ENCODE measurements at places on chromosomes 16 and 17. TPM values are rescaled to one million over a fixed set of nuclear protein-coding genes. Genes with fewer than 3 reads are reported as not detected.

DNA sequence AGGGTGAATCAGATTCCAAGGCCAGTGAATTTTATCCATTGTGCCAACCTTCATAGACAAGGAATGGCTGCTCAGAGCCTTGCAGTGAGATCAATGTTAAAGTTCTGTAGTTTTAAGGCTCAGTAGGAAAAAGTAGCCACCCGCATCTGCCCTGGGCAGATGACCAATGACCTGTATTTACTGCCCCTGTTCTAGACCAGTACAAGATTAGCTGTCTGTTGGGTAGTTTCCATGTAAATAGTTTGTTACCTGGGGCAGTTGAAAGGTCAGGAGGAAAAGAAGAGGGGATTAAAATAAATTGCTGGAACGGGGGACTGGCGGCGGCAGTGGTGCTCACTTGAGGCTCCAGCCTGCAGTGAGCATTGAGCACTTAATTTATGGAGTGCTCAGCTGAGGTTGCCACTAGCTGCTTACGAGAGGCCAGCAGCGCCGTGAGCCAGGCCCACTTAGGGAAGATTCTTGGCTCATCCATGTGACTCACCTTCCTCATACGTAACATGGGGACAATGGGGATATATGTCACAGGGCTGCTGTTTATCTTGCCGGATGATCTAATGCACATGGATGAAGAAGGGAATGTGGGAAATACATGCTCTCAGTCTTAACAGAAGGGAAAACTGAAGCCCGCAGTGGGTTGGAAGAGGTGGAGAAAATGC, 10.7 kb upstream of the NOS2 start:
- no peaks in the 10 kb centered on the region for H3K36me3 ChIP-seq
- H3K27ac ChIP-seq: no peak overlapping the region
- no peaks in the 10 kb centered on the region for H3K27me3 ChIP-seq
- H3K4me3 ChIP-seq: no peak overlapping the region
- peaks cover 2% of the 10 kb centered on the region for H3K4me1 ChIP-seq

The EFNB3 gene
- total RNA-seq: 2.7 TPM

The OR1A1 gene
- not detected for total RNA-seq

DNA sequence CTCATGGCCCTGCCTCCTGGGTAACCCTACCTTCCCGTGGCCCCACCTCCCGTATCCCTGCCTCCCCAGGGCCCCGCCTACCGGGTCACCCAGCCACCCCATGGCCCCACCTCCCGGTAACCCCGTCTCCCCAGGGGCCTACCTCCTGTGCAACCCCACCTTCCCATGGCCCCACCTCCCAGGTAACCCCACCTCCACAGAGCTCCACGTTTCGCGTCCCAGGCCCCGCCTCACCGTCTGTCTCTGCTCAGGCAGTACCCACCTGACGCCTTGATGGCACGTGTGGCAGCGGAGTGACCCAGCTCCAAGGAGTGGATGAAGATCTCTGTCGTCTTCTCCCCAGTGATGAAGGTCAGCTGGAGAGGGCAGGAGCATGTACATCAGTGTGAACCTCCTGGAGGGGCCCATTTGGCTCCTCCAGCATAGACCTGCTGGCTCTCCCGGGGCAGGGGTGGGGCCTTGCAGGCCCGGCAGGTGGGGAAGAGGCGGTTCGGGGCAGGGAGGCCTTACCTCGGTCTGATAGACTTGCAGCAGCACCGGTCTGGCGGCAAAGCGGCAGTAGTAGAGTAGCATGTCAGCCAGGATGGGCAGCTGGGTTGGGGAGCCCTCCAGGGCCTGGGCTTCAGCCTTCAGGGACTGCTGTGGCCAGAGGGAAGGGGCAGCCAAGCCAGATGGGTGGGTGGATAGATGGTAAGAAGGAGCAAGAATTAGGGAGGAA, 18.7 kb upstream of the PIK3R6 start:
- H3K4me1 ChIP-seq: no peaks in the 10 kb centered on the region
- H3K27ac ChIP-seq: no peak overlapping the region
- no peaks in the 10 kb centered on the region for H3K36me3 ChIP-seq
- no peaks in the 10 kb centered on the region for H3K27me3 ChIP-seq
- no peak for DNase-seq

DNA sequence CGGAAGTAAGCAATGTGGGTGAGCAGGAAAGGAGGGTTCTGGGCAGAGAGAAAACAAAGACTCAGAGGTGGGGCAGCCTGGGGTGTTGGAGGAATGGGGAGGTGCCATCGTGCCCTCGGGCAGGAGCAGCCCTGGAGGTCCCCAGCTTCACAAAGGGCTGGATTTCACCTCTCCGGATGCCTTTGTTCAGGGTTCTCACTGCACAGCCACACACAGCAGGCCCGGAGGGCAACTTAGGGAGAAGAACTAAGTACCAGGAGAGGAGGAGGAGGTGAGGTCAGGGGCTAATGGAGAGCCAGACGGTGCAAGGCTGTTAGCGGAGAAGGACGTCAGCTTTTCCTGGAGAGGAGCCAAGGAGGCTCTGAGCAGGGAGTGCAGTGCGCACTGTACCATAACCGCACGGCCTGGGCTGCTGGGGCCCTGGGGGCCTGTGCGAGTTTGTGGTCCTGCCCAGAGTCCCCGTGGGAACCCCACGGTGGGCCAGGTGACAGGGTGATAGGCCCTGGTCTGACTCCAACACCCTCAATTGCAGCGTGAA, 9.3 kb downstream of the ARRB2 start:
- H3K27me3 ChIP-seq: no peaks in the 10 kb centered on the region
- no peaks in the 10 kb centered on the region for H3K4me1 ChIP-seq
- no peak overlapping the region for H3K4me3 ChIP-seq
- DNase-seq: no peak
- no peak overlapping the region for H3K27ac ChIP-seq

DNA sequence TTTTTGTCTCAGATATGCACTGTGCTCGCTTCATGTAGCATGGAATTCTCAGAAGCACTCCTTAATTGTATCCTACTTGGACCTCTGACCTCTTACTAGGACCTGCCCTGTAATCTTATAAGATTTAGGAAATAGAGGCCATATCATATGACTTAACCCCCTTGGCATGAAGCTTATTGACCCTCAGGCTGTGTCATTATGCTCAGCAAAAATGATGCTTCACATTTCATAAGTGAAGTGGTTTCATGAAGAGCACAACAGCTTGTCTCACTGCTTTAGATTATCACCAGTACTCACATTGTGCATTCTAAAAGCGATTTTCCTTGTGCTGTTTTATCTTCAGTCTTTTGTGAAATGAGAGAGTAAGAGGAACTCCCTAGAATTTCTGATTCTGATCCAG, 6.4 kb downstream of the PHKB start:
- H3K36me3 ChIP-seq: peaks cover 4% of the 10 kb centered on the region
- no peaks in the 10 kb centered on the region for H3K27me3 ChIP-seq
- no peak overlapping the region for H3K27ac ChIP-seq
- no peak overlapping the region for H3K4me3 ChIP-seq
- peaks cover 33% of the 10 kb centered on the region for H3K4me1 ChIP-seq

DNA sequence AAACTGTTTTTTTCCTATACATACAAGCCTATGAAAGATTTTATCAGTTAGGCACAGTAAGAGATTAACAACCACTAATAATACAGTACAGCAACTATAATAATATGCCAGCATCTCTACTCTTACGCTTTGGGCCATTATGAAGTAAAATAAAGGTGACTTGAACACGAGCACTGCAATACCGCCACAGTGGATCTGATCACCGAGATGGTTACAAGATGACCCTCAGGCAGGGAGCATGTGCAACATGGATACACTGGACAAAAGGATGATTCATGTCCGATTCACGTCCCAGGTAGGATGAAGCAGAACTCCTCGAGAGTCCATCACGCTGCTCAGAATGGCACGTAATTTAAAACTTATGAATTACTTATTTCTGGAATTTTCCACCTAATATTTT, 10.5 kb downstream of the PELP1 start:
- H3K4me3 ChIP-seq: no peak overlapping the region
- no peaks in the 10 kb centered on the region for H3K4me1 ChIP-seq
- no peak for DNase-seq

- H3K36me3 ChIP-seq: no peaks in the 10 kb centered on the region
- no peaks in the 10 kb centered on the region for H3K27me3 ChIP-seq
- H3K4me3 ChIP-seq: no peak overlapping the region
- no peak for DNase-seq
- H3K4me1 ChIP-seq: no peaks in the 10 kb centered on the region
Measured at GRCh38 chr17:15973834-15974233, 25.7 kb downstream of the ZSWIM7 start.

DNA sequence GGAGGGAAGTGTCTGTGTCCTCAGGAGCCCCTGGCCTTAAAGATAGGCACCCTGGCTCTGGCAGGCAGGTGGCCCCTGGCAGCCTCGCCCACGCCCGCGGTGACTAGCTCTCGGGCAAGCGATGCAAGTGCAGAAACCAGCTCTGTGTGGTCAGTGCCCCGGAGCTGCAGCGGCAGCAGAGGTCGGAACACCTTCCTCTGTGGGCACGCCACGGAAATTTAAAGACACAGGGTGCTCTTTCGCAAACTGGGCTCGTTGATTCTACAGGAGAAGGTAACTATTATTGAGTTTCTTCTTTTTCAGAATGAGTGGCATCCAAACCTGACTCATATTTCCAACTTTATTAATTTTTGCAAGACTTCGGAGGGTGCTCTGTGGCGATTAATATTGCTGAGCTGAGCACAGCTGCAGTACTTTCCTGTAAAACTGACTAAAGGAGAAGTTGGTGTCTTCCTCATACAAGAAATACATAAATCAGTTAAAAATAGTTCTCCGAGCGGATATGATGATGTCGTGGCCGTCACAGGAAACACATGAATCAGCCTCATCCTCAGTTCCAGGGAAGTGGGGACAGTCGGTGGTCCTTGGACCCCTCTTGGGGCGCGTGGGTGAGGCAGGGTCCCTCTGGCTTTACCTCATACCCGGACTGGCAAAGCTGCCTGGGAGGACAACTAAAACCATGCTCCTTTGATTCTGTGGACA, 120.2 kb downstream of the METRNL start:
- H3K4me3 ChIP-seq: no peak overlapping the region
- H3K36me3 ChIP-seq: no peaks in the 10 kb centered on the region
- no peaks in the 10 kb centered on the region for H3K27me3 ChIP-seq
- no peak for DNase-seq
- H3K4me1 ChIP-seq: peaks cover 88% of the 10 kb centered on the region

DNA sequence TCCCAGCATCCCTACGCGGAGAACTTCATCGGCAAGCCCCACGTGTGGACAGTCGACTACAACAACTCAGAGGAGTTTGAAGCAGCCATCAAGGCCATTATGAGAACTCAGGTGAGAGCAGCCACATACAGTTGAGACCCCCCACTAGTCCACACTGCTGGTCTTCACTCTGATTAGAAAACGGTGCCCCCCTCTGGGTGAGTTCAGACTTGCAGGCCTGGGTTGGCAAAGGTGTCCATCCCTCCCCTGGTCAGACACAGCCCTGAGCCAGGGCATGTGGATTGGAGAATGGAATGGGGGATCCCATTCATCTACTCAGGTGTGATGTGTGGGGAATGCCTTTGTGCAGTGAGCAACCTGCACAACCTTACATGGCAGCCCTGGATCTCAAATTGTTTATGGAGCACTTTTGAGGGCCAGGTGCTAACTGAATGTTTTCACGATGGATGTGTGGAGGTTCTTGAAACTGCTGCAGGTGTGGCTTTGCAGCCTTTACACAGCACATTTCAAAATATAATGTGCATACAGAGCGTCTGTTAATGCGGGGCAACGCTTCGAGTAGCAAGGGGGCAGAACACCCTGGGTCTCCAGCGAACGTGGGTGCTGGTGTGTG, 72.6 kb downstream of the MGAT5B start:
- H3K27ac ChIP-seq: no peak overlapping the region
- H3K36me3 ChIP-seq: no peaks in the 10 kb centered on the region
- no peaks in the 10 kb centered on the region for H3K4me1 ChIP-seq
- no peaks in the 10 kb centered on the region for H3K27me3 ChIP-seq
- DNase-seq: no peak

DNA sequence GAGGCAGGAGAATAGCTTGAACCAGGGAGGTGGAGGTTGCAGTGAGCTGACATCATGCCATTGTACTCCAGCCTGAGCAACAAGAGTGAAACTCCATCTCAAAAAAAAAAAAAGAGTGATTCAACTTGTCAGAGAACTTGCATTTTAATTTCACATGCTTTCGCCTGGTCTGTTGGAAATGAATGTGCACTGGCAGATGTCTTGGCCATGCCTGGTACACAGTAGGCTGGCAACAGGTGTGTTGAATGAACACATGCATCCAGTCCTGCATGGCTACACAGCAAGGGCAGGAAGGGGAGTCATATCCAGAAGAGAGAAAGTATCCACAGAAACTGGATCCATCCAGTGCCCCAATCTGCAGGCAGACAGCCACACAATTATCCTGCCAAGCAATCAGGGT, 11.5 kb downstream of the COG4 start:
- H3K27ac ChIP-seq: no peak overlapping the region
- no peaks in the 10 kb centered on the region for H3K36me3 ChIP-seq
- no peaks in the 10 kb centered on the region for H3K4me1 ChIP-seq
- H3K4me3 ChIP-seq: no peak overlapping the region
- no peak for DNase-seq

The C17orf113 gene
- 0.49 TPM for total RNA-seq

- H3K27me3 ChIP-seq: no peaks in the 10 kb centered on the region
- H3K4me3 ChIP-seq: no peak overlapping the region
- peaks cover 17% of the 10 kb centered on the region for H3K4me1 ChIP-seq
Measured at GRCh38 chr16:57982385-57982784, 11.5 kb upstream of the CNGB1 start.

GRCh38 chr17:50173335-50173941, 7.6 kb downstream of the SGCA start:
- H3K4me1 ChIP-seq: peaks cover 47% of the 10 kb centered on the region
- no peaks in the 10 kb centered on the region for H3K27me3 ChIP-seq
- no peaks in the 10 kb centered on the region for H3K36me3 ChIP-seq
- H3K4me3 ChIP-seq: no peak overlapping the region
- H3K27ac ChIP-seq: peak overlapping the region; percentile 97
- no peak for DNase-seq

GRCh38 chr17:48552466-48553189, 7.7 kb upstream of the HOXB2 start:
- no peaks in the 10 kb centered on the region for H3K36me3 ChIP-seq
- H3K4me3 ChIP-seq: no peak overlapping the region
- no peaks in the 10 kb centered on the region for H3K27me3 ChIP-seq
- no peak for DNase-seq
- H3K27ac ChIP-seq: no peak overlapping the region

DNA sequence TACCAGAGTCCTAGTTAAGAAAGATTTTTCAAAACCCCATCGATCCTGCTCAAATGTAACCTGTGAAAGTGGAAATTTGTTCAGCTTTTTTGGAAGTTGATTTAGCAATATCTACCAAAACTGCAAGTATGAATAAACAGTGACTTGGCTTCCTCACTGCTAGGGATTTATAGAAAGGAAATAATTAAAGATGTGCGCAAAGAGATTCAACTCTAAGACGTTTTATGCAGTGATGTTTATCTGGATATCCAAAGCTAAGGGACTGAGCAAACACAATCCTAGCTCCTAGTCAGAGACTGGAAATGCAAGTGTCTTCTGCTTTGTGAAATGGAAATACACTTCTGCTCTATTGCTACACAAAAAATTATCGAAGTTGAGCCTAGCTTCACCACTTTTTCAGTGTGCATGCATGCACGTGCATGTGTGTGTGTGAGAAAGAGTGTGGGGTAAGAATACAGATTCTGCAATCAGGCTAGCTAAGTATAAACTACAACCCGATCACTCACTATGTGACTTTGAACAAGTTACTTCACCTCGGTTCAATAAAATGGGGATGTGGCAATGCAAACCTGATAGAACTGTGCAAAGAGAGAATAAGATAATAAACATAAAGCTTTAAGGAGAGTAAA, 52.1 kb upstream of the FOXF1 start:
- H3K4me3 ChIP-seq: no peak overlapping the region
- DNase-seq: no peak
- no peaks in the 10 kb centered on the region for H3K36me3 ChIP-seq
- no peaks in the 10 kb centered on the region for H3K27me3 ChIP-seq
